ENCODE measurements at places on chromosomes 1 and 21. TPM values are rescaled to one million over a fixed set of nuclear protein-coding genes. Genes with fewer than 3 reads are reported as not detected.

Gene GBP6
- total RNA-seq = 23.1 TPM

- no peak for DNase-seq
Measured at GRCh38 chr1:200380589-200381021, 29.2 kb downstream of the ZNF281 start.

Gene LCE2A
- not detected for total RNA-seq

GRCh38 chr1:11963622-11964021, 16.6 kb upstream of the MFN2 start:
- DNase-seq = no peak

DNA sequence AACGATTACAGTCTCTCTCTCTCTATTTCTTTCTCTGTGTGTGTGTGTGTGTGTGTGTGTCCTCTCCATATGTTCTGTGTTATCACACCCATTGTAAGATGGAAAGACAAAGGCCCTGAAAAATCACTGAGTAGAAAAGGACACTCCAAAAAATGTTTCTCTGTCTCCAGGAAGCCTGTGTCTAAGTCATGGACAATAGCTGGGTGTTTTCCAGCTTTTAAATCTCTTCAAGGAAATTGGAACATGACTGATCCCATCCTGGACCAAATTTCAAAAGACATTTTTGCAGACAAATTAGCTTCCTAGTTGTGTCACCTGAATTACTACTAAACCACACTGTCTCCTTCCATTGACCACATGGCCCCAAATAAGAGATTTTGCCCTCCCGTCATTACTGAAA, 31.0 kb upstream of the LMX1A start:
- DNase-seq = no peak

GRCh38 chr1:58779801-58780382, 4.0 kb downstream of the JUN start:
- DNase-seq = no peak

- DNase-seq = no peak
Measured at GRCh38 chr1:245831518-245831917, 675.6 kb downstream of the SMYD3 start.

- DNase-seq = no peak
Measured at GRCh38 chr1:151680826-151681225, 35.8 kb downstream of the CELF3 start.

GRCh38 chr1:63950023-63950422, 176.2 kb downstream of the ROR1 start:
- DNase-seq = no peak

Gene C1orf74
- 2.0 TPM for total RNA-seq

Gene LYPD8
- not detected for total RNA-seq

Gene EGLN1
- 26.3 TPM for total RNA-seq

Gene OR2L3
- not detected for total RNA-seq

DNA sequence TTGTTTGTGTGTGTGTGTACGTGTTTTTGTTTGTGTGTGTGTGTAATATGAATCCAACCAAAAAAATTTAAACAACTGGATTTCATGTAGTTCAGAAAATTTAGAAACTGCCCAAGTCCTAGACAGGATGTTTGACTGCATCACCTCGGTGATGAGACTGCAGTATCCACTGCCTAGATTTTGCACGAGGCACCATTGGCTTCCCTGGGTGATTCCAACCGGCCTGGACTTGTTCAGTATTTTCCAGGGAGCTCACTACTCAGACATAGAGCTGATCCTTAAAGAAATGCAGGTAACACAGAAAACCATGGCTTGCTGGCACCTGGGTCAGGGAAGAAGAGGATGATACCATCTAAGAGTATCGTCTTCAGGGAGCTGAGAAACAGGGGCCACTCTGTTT, 18.2 kb upstream of the KCNK2 start:
- DNase-seq = no peak

- no peak for DNase-seq
Measured at GRCh38 chr1:28751315-28752060, 14.7 kb downstream of the YTHDF2 start.

DNA sequence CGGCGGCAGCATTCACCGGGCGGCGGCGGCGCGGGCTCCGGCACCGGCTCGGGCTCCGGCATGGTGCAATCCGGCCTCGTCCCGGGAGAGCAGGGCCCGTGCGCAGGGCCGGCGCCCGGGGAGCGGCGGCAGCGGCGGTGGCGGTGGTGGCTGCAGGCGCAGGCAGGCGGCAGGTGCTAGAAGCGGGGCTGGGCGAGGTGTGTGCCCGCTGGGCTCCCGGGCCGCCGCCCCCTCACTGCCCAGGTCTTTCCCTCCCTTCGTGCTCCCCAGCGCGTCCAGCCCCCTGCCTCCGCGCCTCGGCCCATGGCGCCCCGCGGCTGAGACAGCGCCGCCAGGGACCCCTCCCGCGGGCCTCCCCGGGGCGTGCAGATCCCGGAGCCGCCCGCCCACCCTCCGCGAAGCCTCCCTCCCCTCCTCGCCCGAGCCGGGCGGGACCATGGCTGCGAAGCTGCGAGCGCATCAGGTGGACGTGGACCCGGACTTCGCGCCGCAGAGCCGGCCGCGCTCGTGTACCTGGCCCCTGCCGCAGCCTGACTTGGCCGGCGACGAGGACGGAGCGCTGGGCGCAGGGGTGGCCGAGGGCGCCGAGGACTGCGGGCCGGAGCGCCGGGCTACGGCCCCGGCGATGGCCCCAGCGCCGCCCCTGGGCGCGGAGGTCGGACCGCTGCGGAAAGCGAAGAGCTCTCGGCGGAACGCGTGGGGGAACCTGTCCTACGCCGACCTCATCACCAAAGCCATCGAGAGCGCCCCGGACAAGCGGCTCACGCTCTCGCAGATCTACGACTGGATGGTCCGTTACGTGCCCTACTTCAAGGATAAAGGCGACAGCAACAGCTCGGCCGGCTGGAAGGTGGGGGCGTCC, 492 bp downstream of the FOXO6 start:
- no peak for DNase-seq

Gene FAM167B
- 3.7 TPM for total RNA-seq

Gene UBQLN4
- 27.0 TPM for total RNA-seq

DNA sequence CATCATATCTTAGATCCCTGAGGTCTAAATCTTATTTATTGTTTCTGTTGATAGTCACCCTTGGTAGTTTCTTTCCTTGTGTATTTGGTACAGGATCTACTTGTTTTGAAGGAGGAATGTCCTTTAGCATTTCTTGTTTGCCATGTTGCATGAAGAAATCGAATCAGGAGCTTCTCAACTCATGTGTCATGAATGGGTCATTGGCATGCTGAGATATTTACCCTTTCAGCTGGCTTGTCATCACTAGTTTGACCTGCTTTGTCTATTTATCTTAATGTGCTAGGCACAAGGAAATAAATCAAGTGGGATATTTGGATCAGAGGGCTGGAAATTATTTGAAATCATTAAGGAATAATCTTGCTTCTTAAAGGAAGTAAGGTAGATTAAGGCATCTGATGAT, 23.8 kb downstream of the THEM4 start:
- no peak for DNase-seq

- DNase-seq = no peak
Measured at GRCh38 chr1:87863317-87863716, 534.6 kb downstream of the LMO4 start.

DNA sequence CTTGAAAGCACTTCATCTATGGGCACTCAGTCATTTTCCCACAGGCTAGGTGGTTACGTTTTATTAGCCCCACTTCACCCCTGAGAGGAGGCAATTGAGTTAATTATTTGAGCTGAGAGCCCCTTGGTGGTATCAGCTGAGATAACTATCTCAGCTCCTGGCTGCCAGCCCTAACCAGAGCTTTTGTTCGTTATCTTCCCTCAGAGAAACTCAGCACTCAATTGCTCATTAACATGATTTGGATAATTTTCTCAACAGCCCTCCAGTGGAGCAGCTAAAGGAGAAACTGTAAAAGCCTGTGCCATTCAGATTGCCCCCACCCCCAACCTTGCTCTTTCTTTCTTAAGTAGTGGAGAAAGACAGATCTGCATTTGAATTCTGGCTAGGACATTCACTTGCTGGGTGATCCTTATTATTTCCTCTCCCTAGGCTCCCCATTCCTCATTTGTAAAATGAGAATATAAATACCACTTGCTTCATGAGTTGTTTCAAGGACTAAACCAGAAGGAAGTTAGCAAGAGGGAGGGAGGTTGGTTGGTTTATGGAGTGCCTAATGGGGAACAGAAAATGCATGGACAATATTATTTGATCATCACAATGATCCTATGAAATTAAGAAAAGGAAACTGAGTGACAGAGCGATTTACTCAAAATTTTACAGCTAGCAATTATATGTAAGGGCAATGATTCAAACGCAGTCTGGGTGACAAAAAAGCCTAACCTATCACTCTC, 218.7 kb upstream of the FGGY start:
- DNase-seq = no peak

Gene FMO1
- total RNA-seq = 6.4 TPM

DNA sequence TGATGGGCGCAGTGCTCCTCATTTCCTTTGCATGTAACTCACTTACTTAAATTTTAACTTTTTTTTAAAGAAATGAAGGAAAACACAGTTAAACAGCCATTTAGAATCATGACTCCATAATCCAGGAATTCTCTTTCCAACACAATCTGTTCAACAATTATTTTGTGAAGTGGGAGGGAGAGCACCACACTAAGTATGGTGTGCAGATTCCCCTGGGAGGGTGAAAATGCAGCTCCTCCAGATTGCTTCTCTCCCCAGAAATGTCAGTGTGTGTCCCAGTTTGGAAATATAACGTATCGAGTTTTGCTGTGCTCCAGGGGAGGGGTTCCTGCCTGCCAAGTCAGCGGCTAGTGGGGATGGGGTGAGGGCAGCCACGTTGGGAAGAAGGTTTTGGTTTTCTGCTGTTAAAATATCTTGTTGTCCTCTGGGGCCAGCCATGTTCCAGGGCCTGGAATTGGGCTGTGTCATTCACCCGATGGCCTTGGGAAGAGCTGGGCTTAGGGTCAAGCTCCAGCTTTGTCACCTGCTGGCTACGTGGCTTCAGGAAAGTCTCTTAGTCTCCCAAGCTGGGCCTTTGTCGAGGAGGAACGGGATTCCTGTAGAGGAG, 17.3 kb upstream of the DISP3 start:
- DNase-seq = no peak

Gene CFHR2
- not detected for total RNA-seq

GRCh38 chr21:24276204-24276603, 1331.1 kb downstream of the MRPL39 start:
- DNase-seq = no peak

Gene SPRR2G
- not detected for total RNA-seq

DNA sequence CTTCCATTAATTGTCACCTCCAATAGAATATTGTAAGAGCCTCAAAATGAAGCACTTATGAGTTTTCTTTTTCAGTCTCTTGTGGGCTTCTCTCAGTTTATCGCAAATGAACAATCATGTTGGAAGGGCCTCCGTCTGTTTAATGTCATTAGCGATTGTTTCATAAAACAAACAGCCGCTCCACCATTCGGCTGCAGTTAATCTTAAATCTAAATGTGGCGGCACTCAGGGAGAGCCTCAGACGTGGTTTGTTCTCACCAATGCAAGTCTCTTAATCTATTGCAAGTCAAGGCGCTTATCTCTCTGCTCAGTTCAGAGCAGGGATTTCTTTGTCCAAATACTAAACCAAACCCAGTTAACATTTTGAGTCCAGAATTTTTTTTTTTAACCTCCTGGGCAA, 34.9 kb upstream of the ESRRG start:
- no peak for DNase-seq

DNA sequence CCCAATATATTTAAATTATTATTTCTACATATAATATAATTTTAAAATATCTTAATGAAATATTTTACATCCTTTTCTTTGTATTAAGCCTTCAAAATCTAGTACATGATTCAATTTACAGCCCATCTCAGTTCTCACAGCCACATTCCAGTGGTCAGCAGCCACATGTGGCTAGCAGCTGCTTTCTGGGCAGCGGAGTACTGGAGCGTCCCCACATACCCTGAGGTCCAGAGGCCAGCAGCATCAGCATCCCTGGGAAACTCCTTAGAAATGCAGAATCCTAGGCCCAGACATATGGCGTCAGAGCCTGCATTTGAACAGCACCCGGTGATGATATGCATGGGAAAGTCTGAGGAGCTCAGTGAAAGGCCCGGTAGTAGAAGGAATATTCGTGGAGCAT, 8.6 kb upstream of the LHX4 start:
- DNase-seq = no peak

DNA sequence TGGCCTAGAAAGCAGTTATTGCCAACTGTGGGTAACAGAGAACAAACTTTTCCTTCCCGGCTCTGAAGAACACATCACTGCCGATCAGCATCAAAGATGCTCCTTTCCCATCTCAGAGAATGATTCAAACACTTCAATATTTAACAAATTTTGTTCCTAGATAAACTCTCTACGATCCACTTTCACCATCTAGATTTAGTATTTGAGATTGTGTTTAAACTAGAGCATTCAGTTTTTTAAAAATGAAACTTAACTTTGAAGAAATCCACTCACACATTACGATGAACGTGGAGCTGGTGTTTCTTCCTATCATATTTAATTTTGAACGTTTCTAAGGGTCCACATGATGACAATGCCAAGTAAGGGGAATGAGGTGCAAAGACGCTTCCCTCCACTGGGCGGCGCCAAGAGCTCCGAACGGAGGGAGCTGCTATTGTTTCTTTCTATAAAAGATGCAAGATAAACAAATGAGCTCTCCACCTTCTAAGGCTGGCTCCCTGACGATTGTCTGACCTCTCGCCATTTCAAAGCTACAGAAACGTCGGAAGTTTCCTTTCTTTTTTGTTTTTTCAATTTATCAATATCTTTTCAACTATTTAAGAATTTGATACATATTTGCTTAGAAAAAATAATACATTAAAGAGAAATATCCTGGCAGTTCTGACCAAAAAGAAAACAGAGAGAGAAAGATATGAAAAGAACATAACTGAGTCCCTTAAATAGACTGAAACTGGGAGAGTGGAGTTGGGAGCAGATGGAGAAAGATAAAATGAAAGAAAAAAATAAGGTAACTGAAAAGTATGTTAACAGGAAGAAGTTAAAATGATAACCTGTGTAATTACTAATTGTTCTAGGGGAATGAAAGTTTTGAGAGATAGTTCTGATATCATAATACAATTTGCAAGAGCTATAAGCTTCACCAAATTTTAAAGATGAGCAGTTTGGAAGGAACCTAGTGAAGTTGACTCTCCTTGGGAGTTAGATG, 4.4 kb upstream of the BARHL2 start:
- DNase-seq = no peak

Measured in vagina (tissue), 2 donors.